CD4-positive, alpha-beta T cell treated with Interleukin-2 at 100 ng/mL for 4 hours (primary cell): ENCODE measurements at places on chromosomes 13 and 19.

DNA sequence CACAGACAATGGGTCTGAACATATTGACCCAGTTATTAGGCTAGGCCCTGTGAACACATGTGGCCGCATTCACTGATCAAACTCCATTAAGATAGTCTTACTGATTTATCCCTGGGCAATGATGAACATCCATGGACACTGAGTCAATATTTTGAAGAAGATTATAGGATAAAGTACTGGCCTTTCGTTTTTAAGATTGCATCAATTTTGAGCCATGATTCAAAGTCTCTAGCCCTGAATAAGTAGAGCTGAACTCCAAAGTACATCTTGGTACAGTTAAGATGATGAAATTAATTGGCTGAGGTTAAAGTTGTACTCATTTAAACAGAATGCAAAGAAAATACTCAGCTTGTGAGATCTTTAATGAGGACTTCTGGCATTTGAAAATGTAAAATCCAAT is 1581.9 kb downstream of the EFNB2 start:
- no peak for DNase-seq

DNA sequence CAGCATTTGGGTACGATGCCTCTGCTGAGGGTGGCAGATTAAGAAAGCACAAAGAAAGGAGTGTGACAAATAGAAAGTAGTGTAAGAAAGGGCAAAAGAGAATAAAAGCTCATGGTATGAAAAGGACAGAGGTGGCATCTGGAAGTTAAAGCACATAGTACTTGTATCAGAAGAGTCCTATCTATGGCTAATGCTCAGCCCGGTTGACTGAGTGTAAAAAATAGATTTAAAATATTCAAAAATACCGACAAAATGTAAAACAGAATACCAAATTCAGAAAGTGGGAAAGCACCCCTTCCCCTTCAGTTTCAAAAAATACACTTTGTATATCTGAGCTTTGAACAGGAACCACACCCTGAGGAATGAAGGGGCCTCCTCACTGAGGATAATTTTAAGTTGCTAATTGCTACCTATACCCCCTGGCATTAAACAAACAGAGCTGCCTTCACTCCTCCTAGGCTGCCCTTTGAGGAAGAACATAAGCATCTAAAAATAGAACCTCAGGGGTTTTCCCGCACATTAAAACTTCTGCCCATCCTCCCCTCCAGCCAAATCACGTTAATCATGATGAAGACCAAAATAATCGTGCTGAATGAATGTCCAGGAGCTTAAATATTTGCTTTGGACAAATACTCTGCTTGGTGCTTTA is 43.3 kb downstream of the DLEU7 start:
- no peak for DNase-seq

- DNase-seq, result no peak
Observed at GRCh38 chr13:48476215-48476614, 56.7 kb downstream of the RCBTB2 start.

DNA sequence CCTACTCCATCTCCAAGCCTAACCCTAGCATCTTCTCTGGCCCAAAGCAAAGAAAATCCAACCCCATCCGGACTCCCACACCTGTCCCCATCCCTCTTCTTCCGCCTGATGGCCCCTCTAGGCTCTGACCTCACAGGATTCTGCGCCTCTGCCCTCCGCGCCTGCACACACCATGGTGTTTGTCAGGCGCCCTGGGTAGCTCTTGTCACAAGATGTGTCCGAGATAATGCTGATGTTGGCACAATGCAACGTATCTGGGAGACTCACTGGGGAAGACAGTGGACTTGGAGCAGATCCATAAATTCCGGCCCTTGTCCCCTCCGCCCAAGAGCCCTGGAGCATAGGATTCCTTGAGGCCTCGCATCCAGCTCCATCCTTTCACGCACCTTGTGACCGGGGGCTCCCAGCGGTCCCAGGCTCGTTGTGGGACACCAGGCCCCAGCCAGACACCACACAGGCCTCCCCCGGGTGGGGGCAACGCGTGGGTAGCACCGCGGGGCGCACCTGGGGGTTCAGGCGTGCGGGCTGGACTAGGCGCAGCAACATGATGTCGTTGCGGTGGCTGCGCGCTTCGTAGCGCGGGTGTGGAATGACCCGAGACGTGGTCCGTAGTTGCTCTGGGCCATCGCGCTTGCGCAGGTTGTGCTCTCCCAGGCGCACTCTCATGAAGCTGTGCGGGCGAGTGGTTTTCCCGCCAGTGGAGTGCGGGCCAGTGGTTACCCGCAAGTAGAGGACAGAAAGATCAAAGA is 3.1 kb upstream of the KLK1 start:
- no peak for DNase-seq

DNA sequence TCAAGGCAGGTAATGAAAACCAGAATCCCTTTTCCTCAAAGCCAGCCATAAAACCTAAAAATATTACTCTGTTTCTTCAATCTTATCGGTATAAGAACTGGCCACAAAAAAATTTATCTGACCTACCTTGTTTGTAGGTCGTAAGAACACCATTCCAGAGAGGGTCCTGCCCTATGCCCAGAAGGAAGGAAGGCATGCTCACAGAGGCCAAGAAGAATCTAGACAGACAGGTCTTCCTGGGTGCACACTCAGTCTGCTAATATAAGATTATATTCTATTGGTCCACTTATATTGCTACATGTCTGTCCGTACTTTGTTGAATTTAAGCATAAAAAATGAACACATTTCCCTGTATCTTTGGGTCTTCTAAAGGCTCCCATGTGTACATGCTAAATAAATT is 2136.1 kb upstream of the PCDH20 start:
- no peak for DNase-seq

DNA sequence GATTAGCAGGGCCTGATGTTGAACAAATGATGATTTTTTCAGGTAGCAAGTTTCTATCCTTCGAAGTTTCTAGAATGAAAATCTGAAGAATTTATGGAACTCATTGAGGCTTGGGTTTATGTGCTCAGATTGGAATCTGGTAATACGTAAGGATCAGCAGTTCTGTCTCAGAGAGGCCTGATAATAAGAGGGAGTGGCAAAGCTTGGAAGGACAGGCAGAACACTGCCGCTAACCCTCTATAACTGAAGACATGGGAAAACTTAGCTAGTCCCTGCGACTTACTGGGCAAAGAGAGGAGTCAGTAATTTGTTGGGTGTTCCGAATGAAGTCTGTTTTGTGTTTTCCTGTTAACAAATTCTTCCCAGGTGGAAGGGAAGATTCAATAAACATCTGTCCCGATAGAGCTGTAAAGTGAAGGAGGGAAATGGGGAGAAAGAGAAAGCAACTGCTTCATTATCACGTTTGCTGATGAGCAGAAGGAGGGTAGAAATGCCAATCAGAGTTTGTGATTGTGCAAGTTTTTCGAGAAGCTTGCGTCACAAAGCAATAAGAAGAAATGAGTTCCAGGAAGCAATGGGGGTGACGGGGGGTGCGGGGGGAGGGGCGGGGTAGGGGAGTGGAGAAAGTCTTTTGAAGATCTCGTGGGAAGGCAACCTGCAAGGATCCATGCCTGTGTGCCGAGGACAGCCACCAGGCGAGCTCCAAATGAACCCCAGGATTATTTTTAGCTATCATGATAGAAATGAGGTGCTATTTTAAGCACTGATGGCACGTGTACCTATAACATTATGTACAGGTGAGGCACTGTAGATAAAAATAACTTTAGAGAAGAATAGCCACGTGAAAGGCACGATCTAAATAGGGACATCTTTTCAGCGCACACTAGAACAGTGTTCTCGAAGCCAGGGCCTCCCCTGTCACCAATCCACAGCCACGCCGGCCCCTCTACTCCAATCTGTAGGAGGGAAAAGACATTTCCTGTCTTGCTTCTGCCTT is 224.1 kb downstream of the FGF9 start:
- DNase-seq, result no peak

DNA sequence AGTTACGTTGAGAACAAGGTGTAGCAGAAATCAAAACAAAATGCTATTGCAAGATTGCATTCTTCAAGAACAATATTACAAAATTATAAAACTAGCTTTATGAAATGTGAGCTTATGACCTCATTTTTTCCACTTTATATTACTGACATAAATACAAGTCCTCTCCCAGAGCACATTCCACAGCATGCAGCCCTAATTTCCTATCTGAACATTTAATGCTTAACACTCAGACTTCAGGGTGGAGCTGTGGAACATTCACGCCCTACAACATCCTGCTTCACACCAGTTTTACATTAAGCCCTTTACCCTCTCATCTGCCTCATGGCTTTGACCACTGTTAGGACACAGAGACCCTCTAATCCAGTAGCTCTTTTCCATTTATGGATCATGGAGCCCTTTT is 65.5 kb downstream of the EPSTI1 start:
- DNase-seq, result no peak

DNA sequence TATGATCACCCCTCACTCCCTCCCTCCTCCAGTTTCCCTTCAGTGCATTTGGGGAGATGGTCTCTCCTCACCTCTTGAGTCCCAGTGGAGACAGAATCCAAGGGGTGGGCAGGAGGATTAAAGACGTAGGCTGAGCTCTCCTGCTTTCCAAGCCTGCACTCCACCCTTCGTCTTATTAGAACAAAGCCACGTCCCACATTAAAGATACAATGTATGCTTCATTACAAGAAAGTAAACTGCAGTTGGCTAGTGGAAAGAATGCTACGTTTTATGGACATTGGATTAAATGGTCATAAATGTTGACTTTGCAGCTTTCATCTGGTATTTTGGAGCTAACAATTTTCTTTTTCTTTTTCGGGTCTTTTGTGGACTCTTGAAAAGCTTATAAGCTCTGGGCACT is 1.5 kb upstream of the KLK11 start:
- no peak for DNase-seq

GRCh38 chr13:43686557-43686956 is 100.2 kb downstream of the ENOX1 start:
- DNase-seq, result no peak

GRCh38 chr13:72457151-72457550 is 270.3 kb downstream of the MZT1 start:
- DNase-seq, result no peak

- DNase-seq, result no peak
Observed at GRCh38 chr19:12997179-12997966, 2.1 kb downstream of the NFIX start.

DNA sequence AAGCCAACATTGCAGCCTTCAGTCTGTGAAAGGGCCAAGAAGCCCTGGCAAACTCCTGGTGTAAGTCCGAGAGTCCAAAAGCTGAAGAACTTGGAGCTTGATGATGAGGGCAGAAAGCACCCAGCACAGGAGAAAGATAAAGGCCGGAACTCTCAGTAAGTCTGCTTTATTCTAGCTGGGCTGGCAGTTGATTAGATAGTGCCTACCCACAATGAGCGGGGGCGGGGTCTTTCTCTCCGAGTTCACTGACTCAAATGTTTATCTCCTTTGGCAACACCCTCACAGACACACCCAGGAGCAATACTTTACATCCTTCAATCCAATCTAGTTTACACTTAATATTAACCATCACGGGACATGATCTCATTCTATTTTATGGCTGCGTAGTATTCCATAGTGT is 1317.1 kb downstream of the SLITRK1 start:
- DNase-seq, result no peak

DNA sequence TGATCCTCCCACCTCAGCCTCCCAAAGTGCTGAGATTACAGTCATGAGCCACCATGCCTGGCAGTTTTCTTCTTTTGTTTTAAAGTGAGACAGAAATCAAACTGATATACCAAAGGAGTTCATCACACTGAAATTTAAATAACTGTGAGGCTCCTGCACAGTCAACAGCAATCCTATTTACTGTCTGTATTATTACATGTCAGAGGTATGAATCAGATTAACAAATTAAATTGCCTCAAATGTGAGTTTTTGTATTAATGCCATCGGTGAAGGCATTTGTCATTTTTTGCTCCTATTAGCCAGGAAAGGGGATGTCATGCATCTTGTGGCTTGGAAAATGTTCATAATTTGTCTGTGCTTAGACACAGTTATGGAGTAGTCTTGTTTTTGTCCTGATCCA is 20.4 kb downstream of the DCT start:
- no peak for DNase-seq

GRCh38 chr13:33353210-33353609 is 67.7 kb upstream of the STARD13 start:
- no peak for DNase-seq

DNA sequence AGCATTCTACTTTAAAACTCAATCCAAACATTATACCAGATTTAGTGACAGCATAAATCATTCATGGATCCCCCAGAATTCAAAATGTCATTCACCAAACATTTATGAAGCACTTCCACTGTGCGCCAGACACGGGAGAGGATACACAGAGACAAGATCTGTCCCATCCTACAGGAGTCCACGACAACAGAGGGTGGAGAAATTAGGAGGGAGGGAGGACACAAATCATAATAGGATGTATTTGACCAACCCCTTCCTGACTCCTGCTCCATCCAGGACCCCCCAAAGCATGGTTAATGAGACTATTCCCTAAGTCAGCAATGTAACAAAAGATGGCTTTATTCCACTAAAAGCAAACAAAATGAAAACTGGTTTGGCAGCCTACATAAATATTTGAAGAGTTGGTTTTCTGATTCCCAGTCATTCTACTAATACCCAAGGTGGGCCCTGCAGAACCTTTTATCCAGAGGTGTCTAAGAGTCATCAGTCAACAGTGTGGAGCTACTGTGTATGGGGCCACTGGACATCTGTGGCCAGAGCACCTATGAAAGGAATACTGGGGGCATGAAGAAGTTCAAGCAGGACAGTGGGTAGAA is 62.8 kb upstream of the DOCK9 start:
- no peak for DNase-seq

DNA sequence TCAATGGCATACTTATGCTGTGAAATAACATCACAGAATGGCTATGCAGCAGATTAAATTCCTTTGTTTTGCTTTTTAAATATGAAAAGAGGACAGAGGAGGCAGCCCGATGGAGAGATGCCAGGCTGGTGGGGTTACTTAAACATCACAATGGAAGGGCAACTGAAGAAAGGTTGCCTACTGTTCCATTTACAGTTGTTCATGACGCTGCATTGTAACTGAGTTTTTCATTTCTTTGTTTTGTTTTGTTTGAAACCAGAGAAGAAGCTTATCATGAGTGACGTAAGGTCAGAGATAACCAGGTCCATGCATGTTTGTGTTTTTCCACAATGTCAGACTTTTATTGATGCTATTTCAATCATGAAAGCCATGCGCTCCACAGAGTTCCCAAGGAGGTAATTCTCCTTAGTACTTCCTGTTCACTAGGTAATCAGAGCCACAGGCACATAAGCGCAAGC is 273.8 kb downstream of the LHFPL6 start:
- no peak for DNase-seq

DNA sequence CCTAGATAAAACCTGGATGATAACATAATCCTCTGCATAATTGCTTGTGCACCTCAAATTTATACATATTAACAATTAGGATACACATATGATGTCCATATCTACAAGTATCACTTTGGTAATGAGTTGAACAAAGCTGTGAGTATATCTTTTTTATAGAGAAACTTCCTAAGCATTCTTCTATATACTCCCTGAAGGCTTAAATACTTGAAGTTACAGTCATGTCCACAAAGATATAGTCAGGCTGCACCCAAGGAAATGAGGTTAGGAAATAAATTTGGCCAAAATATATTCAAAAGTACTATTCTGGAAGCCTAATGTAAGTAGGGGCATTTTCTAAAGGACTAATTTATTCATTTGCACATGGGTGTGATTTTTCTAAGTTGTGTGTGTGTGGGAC is 761.5 kb downstream of the PCDH9 start:
- no peak for DNase-seq
